ENCODE measurements at places on chromosomes 11 and 22.

DNA sequence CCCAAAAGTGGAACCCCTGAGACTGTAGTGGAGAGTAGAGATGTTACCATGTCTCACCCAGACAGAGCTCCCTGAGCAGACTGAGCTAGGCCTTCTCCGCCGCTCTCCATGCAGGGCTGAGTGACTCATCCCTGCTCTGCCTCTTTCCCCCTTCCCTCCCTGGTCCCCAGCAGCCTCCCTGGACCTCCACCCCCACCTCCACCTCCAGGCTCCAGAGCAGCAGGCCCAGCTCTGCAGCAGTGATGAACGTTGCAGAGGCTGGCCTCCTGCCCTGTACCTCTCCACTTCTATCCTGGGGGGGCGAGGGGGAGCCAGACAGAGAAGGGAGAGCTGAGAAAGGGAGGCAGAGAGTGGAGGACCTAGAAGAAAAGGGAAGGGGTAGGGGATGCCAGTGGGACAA, 19.3 kb upstream of the ARAP1 start:
- no peak for DNase-seq

GRCh38 chr11:66607126-66607834, 9.2 kb upstream of the RBM14 start:
- DNase-seq = no peak

- no peak for DNase-seq
These were observed 1.5 kb downstream of the ATM start for GRCh38 chr11:108224366-108224765.

- no peak for DNase-seq
These were observed 60.2 kb downstream of the MICAL3 start for GRCh38 chr22:17964156-17964555.

DNA sequence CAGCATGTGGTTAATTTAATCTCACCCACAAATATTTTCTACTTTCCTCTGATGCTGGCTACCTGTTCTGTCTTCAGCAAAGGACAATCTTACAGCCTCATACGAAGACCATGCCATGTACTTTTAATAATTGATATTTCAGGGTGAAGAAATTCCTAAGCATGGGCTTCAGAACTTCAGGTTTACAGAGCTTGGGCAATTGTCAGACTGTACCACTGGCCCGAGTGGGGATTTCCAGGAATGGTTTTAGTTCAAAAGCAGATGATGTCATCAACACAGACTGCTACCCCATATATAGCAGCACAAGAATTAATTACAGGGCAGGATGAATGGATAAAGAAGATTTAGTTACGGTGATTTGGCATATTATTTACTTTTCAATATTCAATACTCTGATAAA, 171.8 kb downstream of the ETS1 start:
- no peak for DNase-seq

GRCh38 chr11:69086152-69087132, 37.7 kb downstream of the TPCN2 start:
- no peak for DNase-seq

DNA sequence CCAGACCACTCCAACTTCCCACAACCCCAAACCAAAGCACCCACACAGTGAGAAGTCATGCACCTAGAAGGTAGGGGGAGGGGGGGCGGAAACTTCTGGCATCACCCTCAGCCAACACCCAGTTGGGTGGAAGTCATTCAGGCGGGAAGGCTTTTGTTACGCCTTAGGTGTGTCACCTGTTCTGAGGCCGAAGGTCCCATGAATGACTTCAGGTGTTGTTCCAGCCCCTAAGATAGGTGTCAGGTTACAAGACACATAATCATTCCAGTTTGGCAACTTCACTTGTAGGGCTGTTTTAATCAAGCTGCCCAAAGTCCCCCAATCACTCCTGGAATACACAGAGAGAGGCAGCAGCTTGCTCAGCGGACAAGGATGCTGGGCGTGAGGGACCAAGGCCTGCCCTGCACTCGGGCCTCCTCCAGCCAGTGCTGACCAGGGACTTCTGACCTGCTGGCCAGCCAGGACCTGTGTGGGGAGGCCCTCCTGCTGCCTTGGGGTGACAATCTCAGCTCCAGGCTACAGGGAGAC, at the start of gene TMPRSS4:
TSS of gene TMPRSS4 (plus strand) at position 325 of the 528 bp plus-strand sequence. CDS start 225 bp downstream, outside the sequence.
- DNase-seq = no peak

DNA sequence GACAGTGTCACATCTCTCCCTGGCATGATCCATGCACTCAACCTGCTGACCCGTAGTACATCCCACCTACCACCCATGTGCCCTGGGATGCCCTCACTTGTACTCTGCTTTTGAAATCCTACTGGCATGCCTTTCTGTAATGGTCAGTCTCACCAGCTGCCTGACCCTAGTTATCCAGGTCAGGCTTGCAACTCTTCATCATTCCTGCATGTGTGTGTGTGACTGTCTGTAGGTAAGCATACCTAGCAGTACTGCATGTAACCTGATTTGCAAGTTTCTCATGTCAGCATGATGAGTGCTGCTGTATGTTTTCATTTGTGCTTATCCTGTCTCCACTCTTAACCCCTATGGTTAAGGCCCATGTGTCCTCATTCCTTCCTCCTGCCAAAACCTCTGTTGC, 202.0 kb upstream of the MTNR1B start:
- DNase-seq = no peak

DNA sequence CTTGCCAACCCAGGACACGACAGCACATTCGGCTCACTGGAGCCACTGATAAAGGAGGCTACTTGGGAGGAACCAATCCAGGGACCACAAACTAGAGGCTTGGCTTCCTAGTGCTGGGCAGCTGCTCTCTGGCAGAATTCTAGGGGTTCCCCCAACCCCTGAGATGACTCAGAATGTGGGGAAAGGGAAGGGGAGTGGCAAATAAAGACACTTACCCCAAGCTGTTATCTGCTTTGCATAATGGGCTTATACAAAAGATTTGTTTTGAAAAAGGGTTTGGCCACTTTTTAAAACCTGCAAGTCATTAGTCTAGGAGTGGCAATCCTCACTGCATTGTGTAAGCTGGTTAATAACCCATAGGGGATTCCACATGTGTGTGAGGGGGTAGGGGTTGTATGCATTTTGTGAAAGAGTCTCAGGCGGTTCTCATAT, 64.1 kb upstream of the LMO1 start:
- DNase-seq = no peak
